ENCODE measurements at places on chromosomes 7 and 10.

DNA sequence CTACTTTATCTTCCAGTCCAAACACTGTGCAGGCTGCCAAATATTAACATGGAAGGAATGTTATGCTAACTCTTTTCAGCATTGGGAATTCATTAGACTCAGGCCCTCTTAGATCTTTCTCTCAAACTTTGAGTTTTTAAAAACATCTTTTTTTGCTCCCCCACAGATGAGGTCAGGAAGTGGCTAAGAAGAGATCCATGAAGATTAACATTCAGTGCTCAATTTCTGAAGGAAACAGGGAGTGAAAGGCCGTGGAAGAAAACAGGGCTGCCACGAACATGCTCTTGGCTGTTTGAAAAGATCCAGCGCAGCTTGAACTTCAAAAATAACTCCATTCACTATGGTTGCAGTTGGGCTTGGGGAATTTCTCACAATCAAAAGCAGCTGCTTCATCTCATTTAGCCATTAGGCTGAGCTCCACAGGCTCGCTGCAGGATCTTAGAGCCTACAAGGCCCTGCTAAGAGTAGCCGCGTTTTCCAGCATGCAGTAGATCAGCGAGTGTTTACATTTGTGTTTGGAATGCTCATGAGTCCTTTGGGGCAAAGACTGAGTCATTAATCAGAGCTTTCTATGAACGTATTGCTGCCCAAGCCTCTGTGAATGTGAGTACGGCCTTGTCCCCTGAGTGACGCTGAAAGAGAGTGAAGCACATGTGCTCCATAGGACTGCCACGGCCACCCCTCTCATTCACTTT, 41.2 kb upstream of the TNS3 start:
- no peaks in the 10 kb centered on the region for H3K4me1 ChIP-seq
- no peak for DNase-seq
- H3K36me3 ChIP-seq = no peaks in the 10 kb centered on the region
- no peak overlapping the region for H3K27ac ChIP-seq

DNA sequence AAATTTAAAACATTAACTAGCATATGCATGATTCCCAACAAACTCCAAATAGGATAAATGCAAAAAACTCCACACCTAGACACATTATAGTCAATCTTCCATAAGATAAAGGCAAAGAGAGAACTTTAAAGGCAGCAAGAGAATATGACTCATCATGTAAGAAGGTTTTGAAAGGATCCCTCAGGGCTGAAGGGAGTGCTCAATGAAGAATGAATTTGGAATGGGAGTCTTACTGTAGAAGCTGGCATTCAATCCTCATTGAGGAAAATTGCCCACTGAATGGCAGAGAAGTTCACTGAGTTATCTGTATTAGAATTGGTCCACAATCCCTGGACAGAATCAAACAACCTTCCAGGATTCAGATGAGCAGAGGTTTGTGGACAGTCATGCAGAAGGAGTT, 26.1 kb upstream of the ZNF365 start:
- no peak overlapping the region for H3K4me3 ChIP-seq
- H3K36me3 ChIP-seq = no peaks in the 10 kb centered on the region
- H3K27ac ChIP-seq = no peak overlapping the region
- no peaks in the 10 kb centered on the region for H3K27me3 ChIP-seq
- H3K4me1 ChIP-seq = no peaks in the 10 kb centered on the region
- DNase-seq = no peak

DNA sequence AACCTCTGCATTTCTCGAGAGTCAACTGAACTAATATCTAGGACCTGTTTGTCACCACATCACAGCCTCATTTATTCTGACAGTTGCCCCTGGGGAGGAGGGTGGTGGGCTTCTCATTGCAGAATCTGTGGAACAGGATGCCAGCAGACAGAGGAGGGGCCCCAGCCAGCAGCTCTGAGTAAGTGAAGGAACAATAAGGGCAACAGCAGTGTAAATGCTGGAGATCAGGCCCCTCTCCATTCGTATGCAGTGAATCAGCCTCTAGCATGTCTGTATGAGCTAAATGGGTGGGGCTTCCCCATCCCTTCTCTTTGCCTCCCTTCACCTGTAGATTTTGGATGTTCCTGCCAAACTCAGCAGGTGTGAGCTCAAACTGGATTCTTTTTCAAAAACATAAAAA, 7.7 kb upstream of the CPVL start:
- H3K4me3 ChIP-seq = no peak overlapping the region
- no peaks in the 10 kb centered on the region for H3K27me3 ChIP-seq
- H3K36me3 ChIP-seq = no peaks in the 10 kb centered on the region
- DNase-seq = no peak

DNA sequence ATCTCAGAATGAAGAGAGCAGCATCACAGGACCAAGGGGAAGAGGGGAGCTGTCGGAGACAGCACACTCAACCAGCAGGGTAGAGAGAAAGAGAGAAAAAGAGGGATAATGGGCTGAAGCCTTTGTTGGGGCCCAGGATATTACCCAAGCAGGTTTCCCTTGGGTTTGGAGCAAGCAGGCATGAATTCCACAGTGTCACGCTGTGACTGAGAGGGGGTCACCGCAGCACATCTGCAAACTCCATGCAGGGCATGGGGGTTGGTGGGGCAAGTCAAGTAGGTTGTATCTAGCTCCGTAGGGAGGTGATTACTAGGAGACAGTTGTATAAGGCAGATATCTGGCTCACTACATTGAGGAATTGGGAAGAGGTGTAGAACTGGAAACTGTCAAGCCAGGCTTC, 42.2 kb upstream of the SEMA3E start:
- H3K36me3 ChIP-seq = no peaks in the 10 kb centered on the region
- H3K27me3 ChIP-seq = no peaks in the 10 kb centered on the region

DNA sequence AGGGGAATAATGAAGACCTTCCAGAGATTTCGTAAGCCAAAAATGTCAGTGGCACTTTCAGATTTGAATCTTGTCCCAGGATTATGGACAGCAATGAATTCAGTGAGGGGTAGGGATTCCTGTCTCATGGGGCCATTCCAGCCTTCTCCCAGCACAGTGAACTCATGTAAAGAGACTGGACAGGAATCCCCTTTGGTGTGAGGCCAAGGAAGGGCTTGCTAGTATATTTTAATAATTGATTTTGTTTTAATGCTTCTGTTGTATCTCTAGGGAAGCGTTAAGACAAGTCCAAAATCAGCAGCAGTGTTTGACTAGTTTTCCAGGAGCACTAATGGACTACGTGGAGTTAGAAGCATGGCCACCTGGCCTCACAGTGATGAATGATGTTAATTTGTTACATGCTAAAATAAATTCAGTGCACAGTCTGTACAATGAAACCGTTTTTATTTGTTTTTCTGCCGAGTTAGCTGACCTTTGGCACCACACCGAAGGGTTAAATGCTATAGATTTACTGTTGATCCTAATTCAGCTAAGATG, 214.0 kb upstream of the DKK1 start:
- H3K27ac ChIP-seq = no peak overlapping the region
- H3K4me1 ChIP-seq = no peaks in the 10 kb centered on the region
- H3K27me3 ChIP-seq = peaks cover 3% of the 10 kb centered on the region

- H3K27me3 ChIP-seq = no peaks in the 10 kb centered on the region
- no peak for DNase-seq
- no peaks in the 10 kb centered on the region for H3K36me3 ChIP-seq
- no peaks in the 10 kb centered on the region for H3K4me1 ChIP-seq
- H3K27ac ChIP-seq = no peak overlapping the region
Measured at GRCh38 chr7:91570560-91570959, 306.3 kb downstream of the FZD1 start.

- DNase-seq = no peak
- no peak overlapping the region for H3K4me3 ChIP-seq
Measured at GRCh38 chr10:52276986-52277385, 37.1 kb upstream of the DKK1 start.

All from RWPE2 (cell line).